ENCODE measurements at places on chromosomes 1 and 21. TPM values are rescaled to one million over a fixed set of nuclear protein-coding genes. Genes with fewer than 3 reads are reported as not detected.

Gene NBPF10
- 5.3 TPM for total RNA-seq

DNA sequence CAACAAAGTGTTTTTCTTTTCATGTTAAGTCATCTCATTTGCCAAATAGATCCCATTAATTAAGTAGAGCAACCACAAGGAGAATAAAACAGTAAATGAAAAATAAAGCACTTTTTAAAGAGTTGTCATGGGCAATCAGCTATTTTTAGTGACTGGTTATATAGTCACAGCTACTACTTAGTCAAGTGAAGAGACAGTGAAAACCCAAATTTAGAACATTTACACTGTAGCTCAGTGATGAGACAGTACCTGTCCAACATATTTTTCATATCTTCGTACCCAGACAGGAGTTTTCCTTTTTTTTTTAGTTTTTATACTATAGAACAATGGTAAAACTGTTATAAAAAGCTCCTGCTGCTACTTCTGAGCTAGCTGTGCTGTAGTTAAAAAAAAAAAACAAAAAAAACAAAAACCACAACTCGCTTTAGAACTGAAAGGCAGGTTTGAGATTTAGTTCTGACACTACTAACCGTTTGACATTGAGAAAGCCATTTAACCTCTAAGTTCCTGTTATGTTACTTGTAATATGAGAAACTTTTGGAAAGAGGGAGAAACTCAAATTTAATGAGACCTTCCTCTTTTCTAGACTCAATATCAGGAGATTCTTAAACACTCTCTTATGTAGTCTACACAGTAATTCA is 777.5 kb downstream of the ADGRL2 start:
- DNase-seq: no peak

DNA sequence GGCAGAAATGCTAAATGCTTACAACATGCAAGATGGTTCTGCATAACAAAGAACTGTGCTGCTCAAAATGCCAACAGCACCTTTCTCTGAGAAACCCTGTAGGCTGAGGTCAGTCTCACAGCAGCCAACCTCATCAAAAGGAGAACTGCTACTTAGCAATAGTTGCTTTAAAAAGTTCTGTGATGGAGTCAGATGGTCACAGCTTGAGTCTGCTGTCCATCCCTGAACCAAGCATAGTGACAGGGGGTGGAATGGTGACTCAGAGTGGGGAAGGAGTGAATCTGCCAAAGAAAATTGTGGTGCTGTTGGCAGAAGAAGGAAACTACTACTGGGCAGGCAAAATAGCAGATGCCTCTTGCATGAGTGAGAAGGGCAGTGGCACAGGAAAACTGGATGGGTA is 106.0 kb upstream of the FAM78B start:
- no peak for DNase-seq

GRCh38 chr21:45299026-45299863 is 11.6 kb upstream of the POFUT2 start:
- DNase-seq: no peak

Data from osteocyte (in vitro differentiated cells).